HFF-Myc (cell line): ENCODE measurements at places on chromosomes 7 and 10.

DNA sequence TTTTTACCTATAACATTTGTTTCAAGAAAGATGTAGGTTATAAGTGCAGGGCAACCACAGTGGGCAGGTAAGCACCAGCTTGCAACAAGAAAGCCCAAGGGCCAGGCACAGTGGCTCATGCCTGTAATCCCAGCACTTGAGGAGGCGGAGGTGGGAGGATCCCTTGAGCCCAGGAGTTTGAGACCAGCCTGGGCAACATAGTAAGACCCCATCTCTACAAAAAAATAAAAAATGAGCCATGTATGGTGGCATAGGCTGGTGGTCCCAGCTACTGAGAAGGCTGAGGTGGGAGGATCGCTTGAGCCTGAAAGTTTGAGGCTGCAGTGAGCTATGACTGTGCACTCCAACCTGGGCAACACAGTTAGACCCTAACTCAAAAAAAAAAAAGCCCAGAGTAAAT, 12.8 kb downstream of the BCL7B start:
- DNase-seq, result no peak

- DNase-seq, result no peak
These were observed 40.6 kb downstream of the SLC26A4 start for GRCh38 chr7:107701191-107701590.

- no peak for DNase-seq
These were observed 2.8 kb downstream of the GPR15LG start for GRCh38 chr10:84176351-84176750.

DNA sequence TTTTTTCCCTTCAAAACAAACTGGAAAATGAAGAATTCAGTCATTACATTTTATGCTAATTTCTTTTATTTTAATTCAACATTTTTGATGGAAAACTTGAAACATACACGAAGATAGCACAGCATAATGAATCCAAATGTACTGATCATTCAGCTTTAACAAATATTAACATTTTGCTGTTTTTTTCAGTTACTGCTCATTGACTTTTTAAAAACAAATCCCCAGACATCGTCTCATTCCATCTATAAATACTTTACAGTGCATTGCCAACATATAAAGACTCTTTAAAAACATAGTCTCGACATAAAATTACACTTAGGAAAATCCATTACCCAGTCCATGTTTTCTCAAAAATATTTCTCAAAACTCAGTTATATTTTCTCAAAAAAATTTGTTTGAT, 452.3 kb downstream of the GALNT17 start:
- no peak for DNase-seq

GRCh38 chr7:153383781-153384180, 624.2 kb downstream of the ACTR3B start:
- no peak for DNase-seq

- no peak for DNase-seq
These were observed 114.2 kb downstream of the SMURF1 start for GRCh38 chr7:99029466-99030435.

GRCh38 chr7:114522081-114522480, 107.5 kb downstream of the FOXP2 start:
- DNase-seq, result no peak

- DNase-seq, result no peak
These were observed 125.6 kb downstream of the CELF2 start for GRCh38 chr10:11143242-11143641.

DNA sequence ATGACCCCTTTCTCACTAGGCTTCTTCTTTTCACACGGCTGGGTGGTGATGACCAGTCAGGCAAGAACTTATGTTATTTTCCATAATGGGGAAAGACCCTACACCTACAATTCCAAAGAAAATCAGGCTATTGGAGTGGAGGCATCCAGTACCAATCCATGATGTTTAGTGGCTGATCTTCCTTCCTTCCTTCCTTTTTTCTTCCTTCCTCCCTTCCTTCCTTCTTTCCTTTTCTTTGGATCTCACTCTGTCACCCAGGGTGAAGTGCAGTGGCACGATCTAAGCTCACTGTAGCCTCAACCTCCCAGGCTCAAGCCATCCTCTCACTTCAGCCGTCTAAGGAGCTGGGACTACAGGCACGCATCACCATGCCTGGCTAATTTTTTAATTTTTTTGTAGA, 2.5 kb downstream of the RGS10 start:
- DNase-seq, result no peak

GRCh38 chr10:11713186-11713743, 28.9 kb upstream of the ECHDC3 start:
- DNase-seq, result no peak

GRCh38 chr7:29480934-29481651, 82.5 kb upstream of the PRR15 start:
- no peak for DNase-seq
